Calu3 (cell line): ENCODE measurements at places on chromosomes 7 and 10. TPM values are rescaled to one million over a fixed set of nuclear protein-coding genes. Genes with fewer than 3 reads are reported as not detected.

Gene ICA1
- 60.4 and 66.4 TPM in 2 replicates for total RNA-seq

- no peak for DNase-seq
Measured at GRCh38 chr7:153297141-153297540, 537.6 kb downstream of the ACTR3B start.

GRCh38 chr10:11337516-11337915 is 273.9 kb downstream of the USP6NL start:
- DNase-seq: no peak

- no peak for DNase-seq
Measured at GRCh38 chr7:45211066-45211465, 53.5 kb downstream of the RAMP3 start.
